ENCODE measurements at places on chromosomes 11 and 22.

DNA sequence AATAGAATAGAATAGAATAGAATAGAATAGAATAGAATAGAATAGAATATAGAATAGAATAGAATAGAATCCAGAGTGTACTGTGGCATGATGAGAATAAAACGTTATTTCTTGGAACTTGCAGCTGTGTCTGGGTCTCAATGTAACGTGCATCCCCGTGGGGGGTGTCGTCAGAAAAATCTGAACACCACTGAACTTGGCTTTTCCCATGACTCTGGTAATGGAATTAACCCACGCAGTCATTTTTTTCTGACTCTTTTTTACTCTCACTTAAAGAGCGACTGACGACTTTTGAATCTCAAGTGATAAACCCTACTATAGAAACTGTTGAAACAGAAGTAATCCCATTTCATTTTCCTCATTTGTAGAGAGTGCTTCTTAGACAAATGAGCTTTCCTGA is 92.4 kb upstream of the BID start:
- no peak for DNase-seq

DNA sequence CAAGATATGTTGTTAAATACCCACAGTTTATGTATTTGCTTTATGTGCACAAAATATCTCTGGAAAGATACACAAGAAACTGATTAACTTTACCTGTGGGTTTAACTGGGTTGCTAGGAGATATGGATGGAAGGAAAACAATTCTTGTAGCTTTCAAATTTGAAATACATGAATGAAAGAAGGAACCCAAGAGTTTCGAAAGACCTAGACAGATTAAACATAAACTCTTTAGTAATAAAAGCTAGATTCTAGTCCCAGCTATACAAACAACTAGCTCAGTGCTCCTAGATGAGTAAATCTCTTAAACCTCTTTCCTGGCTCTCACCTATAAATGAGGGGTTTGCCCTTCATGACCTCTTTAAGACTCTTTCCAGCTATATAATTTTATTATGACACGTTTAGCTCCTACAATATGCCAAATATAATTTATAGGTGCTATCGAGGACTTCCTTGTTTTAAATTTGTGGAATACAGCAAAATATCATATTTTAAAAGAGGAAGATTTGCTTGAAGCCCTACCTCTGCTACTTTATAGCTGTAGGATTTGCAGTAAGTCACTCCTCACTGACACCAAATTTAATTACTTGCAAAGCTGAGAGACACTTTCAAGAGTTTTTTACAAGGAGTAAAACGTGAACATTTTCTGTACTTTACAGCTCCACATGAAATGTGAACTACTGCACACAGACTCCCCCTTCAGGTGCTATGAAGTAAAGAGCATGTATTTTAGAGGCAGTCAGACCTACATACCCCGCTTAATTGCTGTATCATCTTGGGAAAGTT is 50.7 kb downstream of the RRAS2 start:
- DNase-seq, result no peak

DNA sequence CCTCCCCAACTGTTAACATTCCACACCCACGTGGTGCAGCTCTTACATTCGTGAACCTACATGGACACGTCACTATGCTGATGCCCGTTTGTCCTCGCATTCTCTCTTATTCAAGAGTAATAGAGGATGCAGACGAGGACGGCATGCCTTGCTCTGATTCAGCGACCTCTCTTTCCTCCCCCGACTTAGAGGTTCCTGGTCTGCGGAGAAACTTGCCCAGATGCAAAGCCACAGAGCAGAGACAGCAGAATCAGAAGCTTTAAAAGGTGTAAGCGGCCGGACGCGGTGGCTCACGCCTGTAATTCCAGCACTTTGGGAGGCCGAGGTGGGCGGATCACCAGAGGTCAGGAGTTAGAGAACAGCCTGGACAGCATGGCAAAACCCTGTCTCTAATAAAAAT is 288.0 kb downstream of the NTM start:
- DNase-seq, result no peak

DNA sequence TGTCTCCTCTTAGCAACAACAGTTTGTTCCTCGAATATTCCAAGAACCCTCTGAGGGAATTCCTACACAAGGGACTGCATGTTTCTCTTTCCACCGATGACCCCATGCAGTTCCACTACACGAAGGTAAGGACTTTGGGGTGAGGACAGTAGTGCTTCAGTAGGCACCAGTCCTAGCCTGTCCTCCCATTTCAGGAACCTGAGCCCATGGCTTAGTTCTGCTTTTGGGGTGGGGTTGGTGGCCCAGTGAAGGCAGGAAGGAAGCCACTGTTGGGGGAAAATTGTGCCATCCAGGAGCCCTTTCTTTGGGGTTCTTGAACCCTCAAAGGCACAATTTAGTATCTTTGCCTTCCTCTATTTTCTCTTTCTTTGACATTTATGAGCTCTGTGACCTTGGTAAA is 38.2 kb downstream of the RNF141 start:
- no peak for DNase-seq

DNA sequence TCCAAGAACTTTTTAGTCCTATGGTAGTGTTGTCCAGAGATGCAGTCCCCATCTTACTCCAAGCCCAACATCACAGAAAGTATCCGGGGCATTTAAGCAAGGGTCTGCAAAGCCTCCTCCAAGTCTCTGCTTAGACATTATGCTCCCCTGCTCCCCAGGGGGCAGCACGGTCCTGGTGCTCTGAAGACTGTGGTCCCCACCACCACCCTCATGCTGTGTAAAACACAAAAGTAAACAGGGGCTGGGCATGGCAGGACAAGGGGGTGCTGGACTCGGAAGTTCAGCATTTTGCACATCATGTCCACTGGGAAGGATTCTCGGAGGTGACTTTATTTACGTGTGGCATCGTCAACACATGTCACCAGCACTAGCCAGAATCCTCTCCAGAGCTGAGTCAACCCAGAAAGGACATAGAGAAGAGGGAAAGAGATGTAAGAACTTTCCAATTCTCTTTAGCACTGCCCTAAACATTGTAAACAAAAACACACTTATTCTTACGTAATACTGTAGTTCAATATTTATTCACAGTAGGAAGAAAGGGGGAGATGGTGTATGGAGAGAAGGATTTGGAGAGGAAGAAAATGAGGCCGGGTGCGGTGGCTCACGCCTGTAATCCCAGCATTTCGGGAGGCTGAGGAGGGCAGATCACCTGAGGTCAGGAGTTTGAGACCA is 37.7 kb downstream of the TCIRG1 start:
- DNase-seq, result no peak

Data from activated naive CD4-positive, alpha-beta T cell treated with anti-CD3 and anti-CD28 coated beads, Interleukin-2, amount 50 U/mL, for 16 hours (primary cell).